ENCODE measurements at places on chromosomes 6 and 20.

DNA sequence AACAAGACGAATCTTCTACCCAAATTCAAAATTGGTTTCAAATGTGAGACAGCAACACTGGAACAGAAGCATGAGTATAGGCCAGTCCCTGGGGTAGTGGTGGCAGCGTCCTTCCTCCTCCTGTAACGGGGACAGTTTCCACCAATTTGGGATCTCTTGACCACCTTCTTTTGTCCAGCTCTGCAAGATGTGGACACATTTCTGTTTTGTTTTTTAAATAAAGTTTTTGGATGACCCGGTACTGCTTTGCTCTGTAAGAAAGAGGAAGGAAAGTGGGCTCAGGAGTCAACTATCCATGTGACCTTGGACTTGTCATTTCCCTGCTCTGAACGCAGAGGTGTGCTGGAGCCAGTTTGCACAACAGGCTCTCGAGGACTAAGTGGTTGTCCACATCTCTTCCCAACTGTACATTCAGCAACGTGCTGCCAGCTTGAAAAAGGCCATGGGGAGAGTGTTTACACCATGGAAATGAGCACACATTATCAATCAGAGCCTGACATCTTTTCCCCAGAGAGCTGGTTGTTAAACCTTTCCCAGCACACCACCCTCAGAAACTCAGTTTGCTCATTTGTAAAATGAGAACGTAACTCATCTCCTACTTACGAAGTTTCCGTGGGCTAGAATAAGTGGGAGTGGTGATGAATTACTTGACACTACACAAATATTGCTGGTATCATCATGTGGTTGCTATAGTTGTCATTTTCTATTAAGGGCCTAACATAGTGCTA is 66.5 kb downstream of the ADTRP start:
- DNase-seq: no peak

- DNase-seq: no peak
Observed at GRCh38 chr20:21514553-21515251, 838 bp upstream of the NKX2-2 start.

DNA sequence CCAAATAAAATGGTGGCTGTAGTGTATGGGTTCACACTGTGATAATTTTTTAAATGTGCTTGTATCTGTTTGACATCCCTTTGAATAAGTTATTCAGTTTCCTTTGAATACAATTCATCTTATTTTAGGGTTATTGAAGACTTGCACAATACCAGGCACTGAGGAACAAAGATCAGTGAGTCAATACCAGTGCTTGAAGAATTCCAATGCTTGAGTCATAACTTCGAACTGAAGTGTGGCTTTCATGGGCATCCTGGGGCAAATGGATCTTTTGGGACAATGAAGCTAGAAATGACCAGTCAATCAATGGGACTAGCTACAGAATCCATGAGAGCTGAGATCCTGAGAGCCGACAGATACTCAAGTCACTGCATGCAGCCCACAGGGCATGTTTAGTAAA is 349.9 kb upstream of the FLRT3 start:
- no peak for DNase-seq

DNA sequence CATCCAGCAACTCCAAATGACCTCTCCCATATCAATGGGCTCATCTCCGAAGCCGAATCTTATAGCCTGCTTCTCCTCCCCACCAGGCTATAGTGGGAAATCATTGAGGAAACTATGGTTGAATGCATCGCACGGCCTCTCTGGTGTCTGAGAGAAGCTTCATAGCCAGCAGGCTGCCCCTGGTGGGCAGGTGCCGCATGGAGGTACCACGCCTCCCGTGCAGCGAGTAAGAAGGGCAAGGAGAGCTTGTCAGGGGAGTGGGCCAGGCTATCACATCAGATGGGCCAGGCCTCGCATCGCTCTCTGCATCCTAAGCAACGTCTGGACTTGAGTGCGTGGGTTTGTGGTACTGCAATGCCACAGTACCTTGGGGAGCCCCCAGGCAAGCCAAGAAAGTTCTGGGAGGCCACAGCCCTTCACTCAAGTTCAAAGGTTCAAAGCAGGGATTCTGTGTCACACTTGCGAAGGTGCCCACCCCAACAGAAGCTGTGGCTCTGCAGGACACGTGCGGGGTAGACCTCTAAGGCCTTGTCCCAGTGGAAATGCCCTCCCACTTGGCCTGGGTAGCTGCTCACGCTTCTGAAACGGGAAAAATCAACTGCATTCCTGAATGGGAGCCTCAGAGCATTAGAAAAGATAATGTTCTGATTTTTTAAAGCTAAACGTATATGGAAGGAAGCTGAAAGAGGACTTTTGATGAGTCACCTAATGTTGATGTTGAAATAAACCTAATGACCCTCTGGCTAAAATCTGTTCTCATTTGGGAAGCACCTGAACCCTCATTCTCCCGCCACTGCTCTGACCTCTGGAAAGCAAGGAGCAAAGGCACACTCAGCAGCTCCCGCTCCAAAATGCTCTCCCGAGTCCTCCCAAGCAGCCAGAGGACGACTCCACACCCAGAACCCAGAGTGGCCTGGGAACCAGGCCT is 8.4 kb upstream of the IRF4 start:
- DNase-seq: no peak

DNA sequence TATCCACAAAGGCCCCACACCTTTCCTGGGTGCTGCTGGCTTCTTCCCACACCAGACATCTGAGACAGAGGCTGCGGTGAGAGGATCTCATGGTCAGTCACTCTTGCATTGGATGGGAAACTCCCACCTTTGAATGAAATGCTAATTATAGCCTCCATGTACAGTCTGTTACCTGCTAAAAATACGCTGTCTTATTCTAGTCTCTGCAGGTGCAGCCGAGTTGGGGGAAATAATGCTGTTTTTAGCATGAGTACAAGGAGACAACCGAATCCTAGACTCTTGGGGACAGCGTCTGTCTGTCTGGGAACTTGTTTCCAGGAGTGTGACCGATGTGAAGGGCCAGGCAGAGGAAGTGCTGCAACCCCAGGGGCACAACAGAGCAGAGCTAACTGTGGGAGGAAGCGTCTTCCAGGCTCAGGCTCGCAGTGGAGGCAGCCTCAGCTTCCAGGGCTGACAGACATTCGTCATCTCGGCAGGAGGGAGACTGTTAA is 286.2 kb downstream of the PREX1 start:
- DNase-seq: no peak

- DNase-seq: no peak
Observed at GRCh38 chr6:17719323-17720041, 12.8 kb upstream of the NUP153 start.

GRCh38 chr20:57810511-57811373 is 100.9 kb upstream of the PMEPA1 start:
- DNase-seq: no peak

DNA sequence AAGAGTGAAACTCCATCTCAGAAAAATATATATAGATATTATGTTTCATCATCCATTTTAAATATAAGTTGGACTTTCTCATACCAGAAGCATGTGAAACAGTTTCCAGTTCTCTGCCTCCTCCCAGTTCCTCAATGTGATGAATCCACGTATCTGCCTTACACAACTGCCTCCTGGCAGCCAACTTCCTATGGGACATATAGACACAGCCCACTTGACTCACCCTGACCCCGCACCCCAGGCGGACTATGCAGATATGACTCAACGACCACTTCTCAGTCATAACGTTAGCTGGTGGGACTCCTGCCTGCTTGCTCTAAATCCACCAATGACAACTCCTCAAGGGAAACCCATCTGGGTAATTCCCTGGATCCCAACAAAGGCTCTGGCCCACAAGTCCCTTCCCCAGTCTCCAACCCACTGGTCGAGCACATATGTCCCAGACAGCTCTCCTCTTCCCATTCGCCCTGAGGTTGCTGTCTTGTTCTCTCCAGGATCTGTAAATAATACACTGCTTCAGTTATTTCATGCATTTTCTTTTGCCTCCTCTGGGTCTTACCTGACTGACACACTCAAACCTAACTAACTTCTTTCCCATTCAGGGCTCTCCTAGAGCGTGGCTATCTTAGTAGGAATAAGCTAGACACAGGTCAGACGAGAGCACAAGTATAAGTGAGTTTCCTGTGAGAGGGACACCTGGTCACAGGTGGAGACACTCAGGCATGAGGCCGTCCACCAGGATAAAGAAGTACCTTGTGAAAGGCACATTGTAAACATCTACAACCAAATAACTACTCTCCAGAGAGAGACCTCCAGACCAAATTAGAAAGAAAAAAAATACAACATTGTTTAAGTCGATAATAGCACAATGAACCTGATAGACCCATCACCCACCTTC is 548.5 kb downstream of the CD83 start:
- no peak for DNase-seq

DNA sequence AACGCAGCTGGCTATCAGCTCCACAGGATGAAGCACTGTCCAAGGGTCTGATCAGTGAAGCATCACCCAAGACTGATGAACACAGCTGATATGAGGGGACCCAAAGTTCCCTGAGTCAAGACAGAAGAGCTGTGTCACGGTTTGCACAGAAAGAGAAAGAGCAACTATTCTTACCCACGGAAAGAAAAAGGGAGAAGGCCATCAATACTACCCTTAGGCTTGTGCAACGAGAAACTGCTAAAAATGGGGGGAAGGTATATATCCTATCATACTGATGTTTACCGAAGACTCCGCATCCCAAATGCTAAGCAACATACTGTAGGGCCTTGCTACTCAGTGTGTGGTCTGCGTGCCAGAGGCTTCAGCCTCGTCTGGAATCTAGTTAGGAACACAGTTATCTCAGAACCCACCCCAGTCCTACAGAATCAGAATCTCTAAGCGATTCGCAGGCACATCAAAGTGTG is 665 bp downstream of the FASTKD5 start:
- no peak for DNase-seq

All from activated CD8-positive, alpha-beta memory T cell treated with anti-CD3 and anti-CD28 coated beads for 1 hour (primary cell).